NB4 (cell line): ENCODE measurements at places on chromosomes 12 and 14.

GRCh38 chr14:22570132-22570949 lies 18.7 kb downstream of the DAD1 start:
- peak; percentile 96 for DNase-seq

DNA sequence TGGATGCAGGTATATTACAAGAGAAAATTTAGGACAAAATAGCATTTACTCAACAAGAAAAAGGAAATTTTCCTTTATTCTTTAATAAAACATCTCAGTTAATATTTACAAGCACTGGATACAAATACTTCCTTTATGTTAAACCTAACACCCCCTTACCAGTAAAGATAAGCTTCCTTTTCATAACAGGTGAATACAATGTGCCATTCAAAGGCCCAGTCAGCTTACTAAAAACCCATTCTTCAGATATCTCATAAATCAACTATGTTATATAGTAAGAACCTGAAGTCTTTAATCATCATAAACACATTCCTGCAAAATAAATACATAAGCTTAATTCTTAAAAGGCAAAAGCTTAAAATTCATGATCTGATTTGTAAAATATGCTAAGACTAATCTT lies 52.6 kb downstream of the LRP6 start:
- DNase-seq = no peak

GRCh38 chr12:10142976-10143589 lies 13.1 kb upstream of the CLEC7A start:
- DNase-seq = no peak

DNA sequence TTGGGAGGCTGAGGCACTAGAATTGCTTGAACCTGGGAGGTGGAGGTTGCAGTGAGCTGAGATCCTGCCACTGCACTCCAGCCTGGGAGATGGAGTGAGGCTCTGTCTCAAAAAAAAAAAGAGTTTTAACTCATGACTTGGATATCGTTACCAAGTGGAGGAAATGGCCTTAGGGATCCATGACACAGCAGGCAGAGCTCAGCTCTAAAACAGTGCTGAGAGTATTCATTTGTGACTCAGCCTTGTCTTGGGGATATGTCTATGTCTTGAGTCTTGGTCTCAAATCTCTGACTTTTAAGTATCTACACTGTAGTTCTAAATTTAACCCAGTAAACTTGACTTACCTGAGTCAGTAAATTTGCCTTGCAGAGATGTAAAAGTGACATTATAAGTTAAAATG lies 8.8 kb upstream of the PEX5 start:
- DNase-seq = no peak

DNA sequence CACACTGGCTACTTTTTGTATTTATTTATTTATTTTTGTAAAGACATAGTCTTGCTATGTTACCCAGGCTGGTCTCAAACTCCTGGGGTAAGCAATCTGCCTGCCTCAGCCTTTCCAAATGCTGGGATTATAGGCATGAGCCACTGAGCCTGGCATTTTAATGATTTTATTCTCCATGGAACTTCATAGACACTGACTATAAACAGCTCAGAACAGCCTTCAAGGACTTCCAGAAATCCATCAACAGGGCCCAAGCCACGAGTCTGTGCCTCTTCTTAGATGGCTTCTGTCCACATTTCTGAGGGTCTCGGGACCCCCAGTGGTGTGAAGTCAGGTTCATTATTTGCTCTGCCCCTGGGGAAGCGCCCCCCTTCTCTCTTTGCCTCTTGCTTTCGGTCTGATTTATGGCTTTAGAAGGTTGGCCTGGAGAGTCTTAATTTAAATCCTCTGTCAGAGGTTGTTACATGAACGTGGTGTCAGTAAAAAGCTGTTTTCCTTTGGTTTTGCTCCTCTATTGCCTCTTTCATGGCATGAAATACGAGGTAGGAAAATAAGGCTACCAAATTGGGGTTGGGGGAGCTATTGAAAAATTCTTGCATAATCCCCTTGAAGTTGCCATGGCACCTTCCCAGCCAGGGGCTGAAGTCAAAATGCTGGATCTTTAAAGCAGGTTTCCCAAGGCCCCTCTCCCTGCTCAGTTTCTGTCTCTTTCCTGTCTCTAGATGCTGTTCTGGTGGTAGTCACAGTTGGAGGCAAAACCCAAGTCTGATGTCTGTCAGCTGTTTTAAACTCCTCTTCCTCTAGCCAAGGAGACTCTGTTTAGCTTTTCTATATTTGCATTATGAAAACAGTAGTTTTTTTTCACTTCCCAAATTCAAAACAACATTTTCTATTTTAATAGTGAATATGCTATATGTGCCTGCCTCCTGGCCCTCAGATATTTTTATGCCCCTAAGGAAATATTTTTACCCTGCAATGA lies 129.4 kb downstream of the SMOC1 start:
- no peak for DNase-seq

DNA sequence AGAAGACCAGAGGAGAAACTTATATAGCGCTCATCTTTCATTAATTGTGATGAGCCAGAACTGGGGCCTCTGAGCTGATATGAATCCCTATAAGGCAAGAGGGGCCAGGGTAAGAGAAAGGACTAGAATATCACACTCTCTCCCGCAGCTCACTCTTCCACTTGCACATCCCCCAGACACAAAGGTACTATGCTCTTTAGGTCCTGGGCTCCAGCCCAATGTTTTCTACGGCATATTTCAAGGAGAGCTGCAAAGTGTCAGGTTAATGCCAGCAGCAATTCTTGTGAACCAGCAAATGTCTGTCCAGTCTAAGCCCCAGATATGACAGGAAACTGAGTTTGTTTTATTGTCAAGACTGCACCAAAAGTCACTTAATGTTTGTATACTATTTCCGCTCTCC lies 29.4 kb downstream of the PPP2R5E start:
- DNase-seq = no peak

- no peak for DNase-seq
Measured at GRCh38 chr12:23504641-23505399, 444.6 kb downstream of the SOX5 start.

DNA sequence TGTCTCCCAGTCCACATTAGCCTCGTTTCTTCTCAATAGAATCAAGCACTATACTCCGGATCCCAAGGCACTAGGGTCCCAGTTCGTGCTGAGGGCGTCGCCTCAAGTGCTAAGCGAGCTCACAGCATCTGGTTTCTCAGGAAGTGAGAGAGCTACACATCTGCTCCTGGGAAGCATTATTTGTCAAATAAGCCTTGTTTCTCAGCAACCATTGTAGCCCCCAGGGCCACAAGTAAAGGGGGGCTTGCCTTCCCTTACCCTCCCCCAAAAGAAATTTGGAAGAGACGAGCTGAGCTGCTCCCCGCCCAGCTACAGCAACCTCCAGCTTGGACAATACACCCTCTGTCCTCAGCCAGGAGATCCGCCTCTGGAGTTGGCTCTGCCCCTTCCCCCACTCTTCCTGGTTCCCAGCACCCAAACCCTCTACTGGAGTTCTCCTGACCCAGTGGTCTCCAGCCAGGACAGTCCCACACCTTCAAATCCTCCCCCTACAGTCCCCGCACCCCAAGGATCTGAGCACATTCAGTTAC lies 5.7 kb upstream of the TNS2 start:
- peak; percentile 37 for DNase-seq

DNA sequence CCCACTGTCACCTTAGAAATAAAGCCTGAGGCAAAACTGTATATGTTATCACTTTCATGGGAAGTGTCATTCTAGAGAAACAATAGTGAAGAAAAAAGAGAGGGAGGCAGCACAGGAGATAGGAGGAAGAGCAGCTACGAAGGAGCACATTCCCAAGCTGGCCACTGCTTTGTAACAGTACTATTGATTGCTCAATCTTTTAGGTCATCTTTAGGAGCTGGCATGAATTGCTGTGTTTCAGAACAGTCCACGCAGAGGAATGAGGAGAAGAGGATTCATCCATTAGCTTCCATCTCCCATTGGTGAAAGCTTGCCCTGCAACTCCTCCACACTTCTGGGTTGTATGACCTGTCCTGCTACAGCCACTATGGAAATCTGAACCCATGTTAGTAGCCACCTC lies 372.5 kb upstream of the DDHD1 start:
- DNase-seq = no peak

- no peak for DNase-seq
Measured at GRCh38 chr14:53341324-53341723, 188.2 kb upstream of the DDHD1 start.

DNA sequence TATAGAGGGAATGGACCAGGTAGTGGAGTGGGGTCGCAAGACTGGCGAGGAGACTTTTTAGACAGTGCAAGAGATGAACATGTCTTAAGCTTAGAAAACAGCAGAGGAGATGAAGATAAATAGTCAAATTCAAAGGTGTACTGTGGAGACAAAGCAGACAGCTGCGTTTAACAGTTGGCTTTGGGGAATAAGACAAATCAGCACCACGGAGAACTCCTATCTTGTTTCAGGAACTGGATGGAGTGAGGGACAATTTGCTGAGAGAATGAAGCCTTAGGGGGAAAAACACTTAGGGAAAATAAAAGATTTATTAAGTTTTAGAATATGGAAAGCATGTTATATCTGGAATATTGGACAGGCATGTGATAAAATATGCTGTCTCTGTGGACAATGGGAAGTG lies 458.8 kb downstream of the GLT1D1 start:
- DNase-seq = peak; percentile 19
